ENCODE measurements at places on chromosomes 12 and 14.

DNA sequence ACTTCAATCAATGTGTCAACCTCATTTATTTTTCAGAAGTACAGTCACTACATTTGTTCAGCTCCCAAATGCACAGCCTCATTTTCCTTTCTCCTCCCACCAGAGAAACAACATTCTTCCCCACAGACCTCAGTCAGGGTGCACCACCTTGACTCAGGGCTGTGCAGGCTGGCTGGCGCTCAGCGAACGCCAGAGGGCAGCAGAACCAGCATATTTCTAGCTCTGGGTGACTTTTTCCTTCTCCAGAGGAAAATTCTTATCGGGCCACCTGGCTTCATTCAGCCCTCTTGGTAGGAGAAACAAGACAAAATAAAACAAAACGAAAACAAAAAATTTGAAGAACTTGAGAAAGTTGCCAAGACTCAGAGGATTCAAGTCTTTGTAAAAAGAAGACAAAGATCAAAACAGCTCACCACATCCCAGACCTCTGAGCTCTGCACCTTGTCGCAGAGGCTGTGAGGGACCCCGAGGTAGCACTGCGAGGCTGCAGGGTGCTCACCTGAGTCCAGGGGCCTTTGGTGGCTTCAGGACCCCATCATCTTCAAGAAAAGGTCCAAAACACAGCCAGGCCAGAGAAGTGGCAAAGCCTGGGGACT is 33.7 kb downstream of the PAH start:
- DNase-seq = peak; percentile 57

- DNase-seq = no peak
Measured at GRCh38 chr14:78028471-78028870, 141.7 kb upstream of the NRXN3 start.

GRCh38 chr14:60163693-60164092 is 1.5 kb downstream of the DHRS7 start:
- DNase-seq = no peak

DNA sequence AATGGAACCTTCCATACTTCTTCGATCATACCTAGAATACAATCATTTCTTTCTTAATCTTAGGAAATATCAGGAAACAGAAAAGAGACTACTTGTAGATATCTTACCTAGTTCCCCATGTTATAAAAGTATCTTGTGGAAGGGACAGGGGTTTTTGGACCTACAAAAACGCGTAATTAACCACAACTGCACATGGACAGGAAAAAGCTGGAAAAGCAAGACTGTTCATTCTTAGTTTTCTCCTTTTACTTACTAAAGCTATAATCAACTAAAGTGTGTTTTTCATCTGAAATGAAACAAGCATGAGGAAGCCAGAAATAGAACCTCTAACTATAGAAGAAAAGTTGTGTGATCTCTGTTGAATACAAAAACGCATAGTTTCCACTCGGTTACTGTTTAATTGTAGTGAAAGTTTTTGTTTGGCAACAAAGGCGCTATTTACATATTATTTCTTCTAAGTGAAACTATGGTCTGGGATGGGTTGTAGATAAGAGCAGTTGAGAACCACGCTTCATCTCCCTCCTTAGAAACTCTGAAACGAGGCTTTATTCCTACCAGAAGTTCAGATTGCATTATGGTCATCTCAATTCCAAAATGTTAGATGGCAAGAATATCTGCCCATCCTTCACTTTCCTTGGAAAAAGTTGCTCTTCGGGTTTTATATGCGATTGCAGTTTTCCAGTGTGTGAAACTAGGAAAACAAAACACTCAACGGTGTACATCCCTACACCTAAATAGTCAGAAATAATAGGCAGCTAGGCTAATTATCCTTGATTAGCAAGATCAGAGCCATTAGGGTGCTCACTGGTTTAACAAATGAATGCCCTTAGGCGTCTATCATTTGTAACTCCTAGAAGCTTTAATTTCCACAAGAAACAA is 1.1 kb downstream of the BCAT1 start:
- peak; percentile 38 for DNase-seq

DNA sequence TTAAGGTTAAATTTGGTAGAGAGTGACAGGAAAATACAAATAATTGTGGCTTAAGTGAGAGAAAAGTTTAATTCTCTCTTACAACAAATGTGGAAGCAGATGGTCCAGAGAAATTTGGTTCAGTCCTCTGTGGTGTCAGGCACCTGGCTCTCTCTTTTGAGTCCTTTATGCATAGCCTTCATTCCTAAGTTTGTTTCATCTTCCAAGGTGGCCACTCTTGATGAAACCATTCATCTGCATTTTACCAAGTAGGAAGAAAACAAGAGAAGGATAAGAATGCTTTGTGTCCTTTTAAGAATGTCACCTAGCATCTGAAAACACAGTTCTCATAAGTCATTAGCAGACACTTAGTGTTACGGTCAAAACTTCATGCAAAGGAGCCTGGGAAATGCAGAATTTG is 442.5 kb downstream of the CCER1 start:
- no peak for DNase-seq

DNA sequence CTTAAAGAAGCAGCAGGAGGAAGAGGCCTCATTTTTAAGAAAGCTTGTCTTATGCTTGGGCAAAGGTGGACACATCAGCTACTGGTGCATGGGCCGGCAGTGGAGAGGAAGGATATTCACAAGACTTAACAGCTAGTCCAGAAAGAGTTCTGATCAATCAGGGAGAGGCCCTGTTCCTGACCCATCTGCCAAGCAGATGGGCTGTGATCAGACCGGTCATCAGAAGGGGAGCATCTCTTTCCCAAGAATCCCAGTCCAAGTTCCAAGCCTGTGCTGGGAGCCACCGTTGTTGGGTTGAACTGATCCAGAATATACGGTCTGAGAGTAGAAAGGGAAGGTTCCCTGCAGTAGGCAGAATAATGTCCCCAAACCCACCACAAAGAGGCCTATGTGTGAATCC is 32.7 kb upstream of the SOCS2 start:
- no peak for DNase-seq

- no peak for DNase-seq
Measured at GRCh38 chr14:60695327-60695726, 28.8 kb downstream of the SIX4 start.

GRCh38 chr12:51525518-51525917 is 65.5 kb upstream of the SCN8A start:
- DNase-seq = no peak

DNA sequence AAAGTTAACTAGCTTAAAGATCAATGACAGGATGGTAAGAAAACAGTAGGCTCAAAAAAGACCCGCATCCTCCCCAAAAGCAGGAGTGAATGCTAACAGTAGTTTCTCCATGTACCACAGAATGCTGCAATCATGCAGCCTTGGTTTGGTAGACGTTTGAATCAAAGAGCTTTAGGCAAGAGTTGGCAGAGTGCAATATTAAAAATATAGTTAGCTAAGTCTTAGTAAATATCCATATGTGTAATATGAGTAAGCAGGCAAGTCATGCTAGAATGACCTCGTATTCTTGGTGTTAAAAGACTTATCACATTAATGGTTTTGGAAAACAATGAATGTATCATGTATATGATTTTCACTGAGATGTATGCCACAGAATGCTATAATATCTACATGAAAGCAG is 18.8 kb upstream of the KLRF1 start:
- no peak for DNase-seq

GRCh38 chr14:56247495-56248200 is 129.4 kb downstream of the PELI2 start:
- peak; percentile 20 for DNase-seq

GRCh38 chr14:86057018-86057667 is 527.2 kb downstream of the FLRT2 start:
- DNase-seq = peak; percentile 38

- no peak for DNase-seq
Measured at GRCh38 chr14:67172520-67172919, 16.7 kb upstream of the GARIN2 start.

DNA sequence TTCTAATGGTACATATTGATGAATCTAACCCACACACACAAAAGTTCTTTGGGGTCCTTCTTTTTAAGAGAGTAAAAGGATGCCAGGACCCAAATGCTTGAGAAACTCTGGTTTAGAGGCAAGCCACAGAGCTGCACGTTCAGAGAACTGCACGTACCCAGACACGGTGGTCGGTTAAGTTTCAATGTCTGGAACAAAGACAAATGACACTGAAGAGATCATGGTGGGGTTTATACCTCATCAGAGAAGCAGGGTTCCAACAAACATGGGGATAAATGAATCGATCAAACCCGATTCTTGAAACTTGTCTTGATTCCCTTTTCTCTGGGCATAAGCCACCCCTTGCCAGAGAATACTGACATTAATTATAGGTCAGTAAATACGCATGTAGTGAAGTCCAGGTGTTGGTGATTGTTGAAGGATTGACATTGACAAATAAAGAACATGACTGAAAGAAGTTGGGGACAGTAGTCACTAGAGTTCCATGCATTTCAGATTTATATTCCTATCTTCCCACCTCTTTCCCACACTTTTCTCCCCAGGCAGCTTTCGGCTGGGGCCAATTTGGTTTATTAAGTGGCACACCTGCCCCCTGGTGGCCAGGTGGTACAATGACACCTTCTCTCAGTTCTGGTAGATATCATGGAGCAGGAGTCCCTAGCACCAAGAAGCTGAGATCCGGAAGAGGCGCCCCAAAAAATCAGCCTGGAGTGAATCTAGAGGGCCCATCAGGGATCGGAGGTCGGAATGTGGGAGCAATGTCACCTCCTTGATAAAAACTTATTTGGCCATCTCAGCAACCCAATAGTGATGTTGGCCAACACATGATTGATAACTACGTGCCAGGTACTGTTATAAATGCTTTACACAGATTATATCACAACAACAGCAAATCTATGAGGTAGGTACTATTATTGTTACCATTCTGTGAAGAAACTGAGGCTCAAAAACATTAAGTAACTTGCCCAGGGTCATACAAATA is 17.8 kb upstream of the HDAC7 start:
- peak; percentile 79 for DNase-seq

GRCh38 chr12:88237954-88238353 is 95.8 kb downstream of the TMTC3 start:
- DNase-seq = peak; percentile 75

DNA sequence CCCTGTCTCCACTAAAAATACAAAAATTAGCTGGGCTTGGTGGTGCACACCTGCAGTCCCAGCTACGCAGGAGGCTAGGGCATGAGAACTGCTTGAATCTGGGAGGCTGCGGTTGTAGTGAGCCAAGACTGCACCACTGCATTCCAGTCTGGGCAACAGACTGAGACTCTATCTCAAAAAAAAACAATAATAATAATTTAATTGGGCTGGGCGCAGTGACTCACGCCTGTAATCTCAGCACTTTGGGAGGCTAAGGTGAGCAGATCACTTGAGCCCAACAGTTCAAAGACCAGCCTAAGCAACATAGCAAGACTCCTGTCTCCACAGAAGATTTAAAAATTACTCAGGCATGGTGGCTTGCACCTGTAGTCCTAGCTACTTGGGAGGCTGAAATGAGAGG is 26.7 kb downstream of the CBX5 start:
- no peak for DNase-seq

- no peak for DNase-seq
Measured at GRCh38 chr14:22597771-22598098, 365 bp upstream of the ABHD4 start.

GRCh38 chr12:121592320-121592719 is 11.5 kb upstream of the KDM2B start:
- no peak for DNase-seq

DNA sequence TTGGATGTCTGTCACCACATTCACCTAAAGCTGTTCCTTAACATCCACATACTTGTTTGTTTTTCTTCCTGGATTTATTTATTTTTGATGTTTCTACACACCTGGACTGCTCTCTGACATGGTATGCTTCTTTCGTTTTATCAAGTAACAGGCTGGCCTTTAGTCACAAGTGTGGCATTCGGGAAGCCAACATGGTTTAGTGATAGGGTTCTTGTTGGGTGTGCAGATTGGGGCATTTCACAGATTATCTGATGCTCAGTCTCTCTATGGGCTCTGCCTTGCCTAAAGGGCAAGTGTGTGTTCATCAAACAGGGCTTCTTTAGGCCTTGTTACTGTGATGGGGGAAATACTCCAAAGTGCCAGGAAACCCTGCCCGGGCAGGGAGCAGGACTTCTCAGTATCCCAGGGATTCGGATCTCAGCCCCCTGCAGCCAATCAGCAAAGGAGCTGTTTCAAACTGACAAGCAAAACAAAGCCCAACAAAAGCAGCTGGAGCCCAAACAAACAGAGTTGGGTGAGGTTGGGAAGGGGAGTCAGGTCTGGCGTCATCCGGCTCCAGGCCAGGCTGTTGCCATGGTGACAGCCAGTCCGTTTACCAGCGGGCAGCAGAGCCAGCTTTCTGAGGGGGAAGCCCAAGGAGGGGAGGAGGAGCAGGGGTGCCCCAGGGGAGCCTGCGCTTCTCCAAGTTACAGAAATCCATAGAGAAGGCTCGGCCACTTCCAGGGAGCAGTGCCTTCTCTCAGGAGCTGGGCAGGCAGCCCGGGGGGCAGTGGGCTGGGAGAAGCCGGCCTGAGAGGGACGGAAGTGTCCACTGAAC is 31.9 kb downstream of the FOS start:
- DNase-seq = no peak

DNA sequence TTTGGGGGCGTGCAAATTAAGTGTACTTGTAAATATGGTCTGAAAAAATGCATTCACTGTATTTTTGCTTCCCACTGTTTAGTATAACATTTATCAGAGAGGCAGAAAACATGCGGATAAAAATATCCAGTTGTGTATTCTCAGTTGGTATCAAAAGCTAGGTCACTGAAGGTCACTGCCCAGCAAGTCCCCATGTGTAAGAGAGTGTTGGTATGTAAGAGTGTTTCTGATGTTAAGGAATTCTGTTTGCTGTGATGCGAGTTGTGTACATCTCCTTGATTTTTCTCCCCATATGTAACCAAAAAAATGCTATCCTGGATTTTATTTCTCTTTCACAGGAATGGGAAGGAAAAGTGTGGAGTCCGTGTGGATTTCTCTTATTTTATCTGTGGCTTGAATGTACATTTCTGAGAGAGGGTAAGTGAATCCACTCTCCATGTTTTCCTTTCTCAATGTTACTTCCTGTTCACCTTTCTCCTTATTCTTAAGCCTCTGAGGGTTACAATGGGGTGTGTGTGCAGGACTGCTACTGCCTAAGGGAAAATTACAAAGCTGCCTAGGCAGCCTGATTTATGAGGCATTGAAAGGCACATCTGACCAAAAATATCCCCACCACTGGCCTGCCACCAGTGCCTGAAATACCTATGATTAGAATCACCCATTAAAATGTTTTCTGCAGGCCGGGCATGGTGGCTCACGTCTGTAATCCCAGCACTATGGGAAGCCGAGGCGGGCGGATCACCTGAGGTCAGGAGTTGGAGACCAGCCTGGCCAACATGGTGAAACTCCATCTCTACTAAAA is 97.9 kb upstream of the USP44 start:
- peak; percentile 20 for DNase-seq

DNA sequence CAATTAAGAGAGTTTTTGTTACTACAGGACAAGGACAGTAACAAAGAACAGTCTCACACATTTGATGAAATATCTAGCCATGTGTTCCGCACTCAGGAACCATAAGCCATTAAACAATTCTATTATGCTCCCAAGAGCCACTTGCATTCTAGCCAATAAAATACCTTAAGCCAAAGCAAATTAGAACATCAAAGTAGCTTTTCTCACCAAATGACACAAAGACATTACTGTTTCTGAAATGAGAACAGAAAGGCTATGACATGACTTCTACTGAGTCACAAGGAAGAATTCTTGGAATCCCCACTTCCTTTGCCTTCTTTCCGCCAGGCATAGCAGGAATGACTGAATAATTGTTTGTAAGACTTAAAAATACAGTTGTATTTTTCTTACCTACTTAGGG is 445.8 kb downstream of the ATP23 start:
- DNase-seq = peak; percentile 48

GRCh38 chr12:16121953-16122352 is 155.5 kb downstream of the SLC15A5 start:
- no peak for DNase-seq
